A673 (cell line): ENCODE measurements at places on chromosomes 4 and X.
A peak's percentile ranks its signal among the peaks of the same experiment; 100 is the strongest.

DNA sequence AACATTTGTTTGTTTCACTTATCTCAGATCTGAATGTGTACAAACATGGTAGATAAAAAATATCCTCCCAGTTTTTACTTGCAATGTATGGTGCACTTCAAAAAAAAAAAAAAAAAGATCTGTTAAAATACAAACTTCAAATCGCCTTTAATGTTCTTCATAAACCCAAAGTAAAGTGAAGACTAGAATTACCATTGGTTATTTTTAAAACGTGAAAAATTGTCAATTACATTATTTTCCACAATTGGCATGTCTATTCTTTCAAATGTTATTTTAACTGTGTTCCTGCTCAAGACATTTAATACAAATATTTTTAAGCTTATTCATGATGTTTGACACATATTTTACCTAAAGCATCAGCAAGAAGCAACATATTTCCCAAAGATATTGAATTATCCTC, 5.0 kb downstream of the NKX6-1 start:
- no peaks in the 10 kb centered on the region for H3K27me3 ChIP-seq
- H3K27ac ChIP-seq, result no peak overlapping the region
- H3K36me3 ChIP-seq, result peaks cover 14% of the 10 kb centered on the region
- DNase-seq, result no peak
- no peak overlapping the region for H3K4me3 ChIP-seq

- no peak overlapping the region for H3K27ac ChIP-seq
- no peak for DNase-seq
- no peaks in the 10 kb centered on the region for H3K27me3 ChIP-seq
- no peak overlapping the region for H3K4me3 ChIP-seq
These were observed 7.9 kb upstream of the GNRHR start for GRCh38 chr4:67762086-67762485.

GRCh38 chr4:85995361-85995760, 364.5 kb downstream of the MAPK10 start:
- no peak for DNase-seq
- no peaks in the 10 kb centered on the region for H3K27me3 ChIP-seq
- H3K27ac ChIP-seq, result no peak overlapping the region
- H3K36me3 ChIP-seq, result no peaks in the 10 kb centered on the region

GRCh38 chr4:147790412-147790811, 58.5 kb downstream of the ARHGAP10 start:
- peaks cover 24% of the 10 kb centered on the region for H3K4me1 ChIP-seq
- no peaks in the 10 kb centered on the region for H3K27me3 ChIP-seq
- H3K27ac ChIP-seq, result no peak overlapping the region
- no peak overlapping the region for H3K4me3 ChIP-seq
- H3K36me3 ChIP-seq, result no peaks in the 10 kb centered on the region
- DNase-seq, result no peak

GRCh38 chrX:6821730-6822129, 286.8 kb upstream of the VCX3A start:
- H3K27me3 ChIP-seq, result no peaks in the 10 kb centered on the region
- no peaks in the 10 kb centered on the region for H3K4me1 ChIP-seq
- H3K27ac ChIP-seq, result no peak overlapping the region
- no peak overlapping the region for H3K4me3 ChIP-seq
- DNase-seq, result no peak
- no peaks in the 10 kb centered on the region for H3K36me3 ChIP-seq

GRCh38 chrX:66008328-66008970, 31.4 kb downstream of the VSIG4 start:
- no peak overlapping the region for H3K27ac ChIP-seq
- no peaks in the 10 kb centered on the region for H3K27me3 ChIP-seq
- H3K36me3 ChIP-seq, result no peaks in the 10 kb centered on the region
- no peaks in the 10 kb centered on the region for H3K4me1 ChIP-seq

- no peaks in the 10 kb centered on the region for H3K36me3 ChIP-seq
- no peak overlapping the region for H3K4me3 ChIP-seq
- peak; percentile 46 for DNase-seq
- H3K4me1 ChIP-seq, result no peaks in the 10 kb centered on the region
These were observed 142.9 kb upstream of the MBNL3 start for GRCh38 chrX:132631579-132632232.

GRCh38 chr4:181432335-181432734, 810.9 kb upstream of the TENM3 start:
- H3K36me3 ChIP-seq, result no peaks in the 10 kb centered on the region
- H3K27me3 ChIP-seq, result peaks cover 6% of the 10 kb centered on the region
- H3K4me1 ChIP-seq, result no peaks in the 10 kb centered on the region

- no peaks in the 10 kb centered on the region for H3K36me3 ChIP-seq
- no peaks in the 10 kb centered on the region for H3K27me3 ChIP-seq
- no peak for DNase-seq
- no peak overlapping the region for H3K27ac ChIP-seq
- no peak overlapping the region for H3K4me3 ChIP-seq
These were observed 4.0 kb upstream of the CCNG2 start for GRCh38 chr4:77153006-77153405.

DNA sequence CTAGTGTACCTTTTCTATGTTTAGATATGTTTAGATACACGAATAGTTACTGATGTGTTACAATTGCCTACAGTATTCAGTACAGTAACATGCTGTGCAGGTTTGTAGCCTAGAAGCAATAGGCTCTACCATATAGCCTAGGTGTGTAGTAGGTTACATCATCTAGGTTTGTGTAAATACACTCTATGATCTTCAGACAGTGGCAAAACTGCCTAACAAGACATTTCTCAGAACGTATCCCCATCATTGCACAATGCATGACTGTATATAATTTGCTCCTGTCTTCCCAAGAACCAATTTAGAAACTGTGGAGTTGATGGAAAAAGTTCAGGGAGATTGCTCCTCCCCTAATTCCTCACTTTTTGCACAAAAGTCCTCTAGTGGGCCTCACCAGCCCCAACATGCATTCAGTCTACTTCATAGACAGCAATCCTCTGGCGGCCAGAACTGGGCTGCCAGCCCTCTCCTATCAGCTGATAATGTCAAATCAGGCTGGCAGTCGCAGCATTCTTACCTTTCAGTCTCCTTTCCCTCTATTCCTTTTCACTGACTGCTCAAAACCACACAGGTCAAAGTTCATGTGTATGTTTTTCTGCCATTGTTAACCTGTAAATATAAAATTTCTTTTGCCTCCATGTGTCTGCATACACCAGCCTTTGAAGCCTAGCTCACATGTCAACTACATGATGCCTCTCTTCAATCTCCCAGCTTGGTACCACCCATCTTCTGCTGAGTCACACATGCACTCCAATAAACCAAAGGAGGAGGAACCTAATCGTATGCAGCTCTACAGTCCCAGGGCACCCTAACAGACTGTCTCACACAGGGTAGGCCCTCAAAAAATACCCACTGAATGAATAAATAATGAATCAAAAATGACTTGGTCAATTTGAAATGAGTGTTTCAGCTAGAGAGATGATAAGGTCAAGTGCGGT, 32.0 kb downstream of the BCLAF3 start:
- H3K4me1 ChIP-seq, result no peaks in the 10 kb centered on the region
- H3K36me3 ChIP-seq, result peaks cover 5% of the 10 kb centered on the region
- no peak overlapping the region for H3K4me3 ChIP-seq
- peaks cover 9% of the 10 kb centered on the region for H3K27me3 ChIP-seq

GRCh38 chr4:24910499-24910898, 2.3 kb downstream of the CCDC149 start:
- H3K27me3 ChIP-seq, result peaks cover 4% of the 10 kb centered on the region
- H3K4me1 ChIP-seq, result no peaks in the 10 kb centered on the region
- H3K36me3 ChIP-seq, result no peaks in the 10 kb centered on the region
- H3K27ac ChIP-seq, result no peak overlapping the region
- DNase-seq, result no peak

DNA sequence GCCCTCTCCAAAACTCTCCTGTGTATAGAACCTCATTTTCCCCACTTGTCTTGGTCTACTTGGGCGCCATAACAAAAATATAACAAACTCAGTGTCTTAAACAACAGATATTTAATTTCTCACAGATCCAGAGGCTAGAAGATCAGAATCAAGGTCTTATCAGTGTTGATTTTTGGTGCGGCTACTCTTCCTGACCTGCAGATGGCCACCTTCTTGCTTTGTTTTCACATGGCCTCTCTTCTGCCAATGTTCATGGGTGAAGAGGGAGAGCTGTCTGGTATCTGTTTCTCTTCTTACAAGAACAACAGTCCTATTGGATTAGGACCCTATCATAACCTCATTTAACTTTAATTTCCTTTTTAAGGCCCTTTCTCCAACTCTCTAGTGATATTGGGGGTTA, 177.3 kb downstream of the PABPC4L start:
- H3K36me3 ChIP-seq, result no peaks in the 10 kb centered on the region
- H3K27ac ChIP-seq, result no peak overlapping the region
- peak; percentile 43 for DNase-seq
- no peaks in the 10 kb centered on the region for H3K27me3 ChIP-seq

DNA sequence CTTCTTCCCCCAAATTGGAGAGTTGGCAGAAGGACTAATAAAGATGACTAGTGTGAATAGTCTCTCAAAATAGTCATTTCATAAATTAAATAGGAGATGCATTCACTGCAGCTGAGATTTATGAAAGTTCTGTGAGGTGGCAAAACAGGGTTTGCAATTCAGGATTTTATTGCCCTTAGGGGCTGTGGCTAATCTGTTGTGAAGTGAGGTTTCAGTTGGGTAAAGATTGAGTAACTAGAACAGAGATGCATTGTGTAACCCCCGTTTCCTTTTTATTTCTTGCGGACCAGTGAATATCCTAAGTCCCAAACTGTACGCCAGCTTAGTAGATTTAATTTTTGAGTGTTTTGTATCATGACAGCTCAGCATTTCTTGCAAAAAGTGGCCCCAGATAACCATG, 16.2 kb upstream of the SCRG1 start:
- H3K4me3 ChIP-seq, result no peak overlapping the region
- no peaks in the 10 kb centered on the region for H3K36me3 ChIP-seq
- H3K27me3 ChIP-seq, result no peaks in the 10 kb centered on the region
- peak overlapping the region; percentile 63 for H3K27ac ChIP-seq
- peaks cover 47% of the 10 kb centered on the region for H3K4me1 ChIP-seq
- DNase-seq, result peak; percentile 53

DNA sequence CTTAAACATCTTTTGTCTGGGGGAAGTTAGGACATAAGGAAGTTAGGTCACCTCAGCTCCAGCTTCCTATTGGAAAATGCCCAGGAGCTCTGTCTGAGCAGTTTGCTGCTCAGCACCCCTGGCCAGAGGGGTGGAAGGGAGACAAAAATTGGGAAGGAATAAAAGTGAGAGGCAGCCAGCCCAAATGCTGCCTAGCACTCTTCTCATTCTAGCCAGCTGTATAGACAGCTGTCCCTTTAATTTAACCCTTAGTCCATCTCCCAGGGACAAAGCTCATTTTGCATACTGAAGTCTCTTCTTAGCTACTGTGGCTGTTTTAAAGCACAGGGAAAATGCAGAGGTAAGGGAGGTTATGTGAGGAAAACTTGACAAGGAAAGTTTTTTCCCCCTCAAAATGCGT, 89.5 kb upstream of the CITED1 start:
- no peaks in the 10 kb centered on the region for H3K27me3 ChIP-seq
- DNase-seq, result no peak
- H3K27ac ChIP-seq, result no peak overlapping the region
- no peak overlapping the region for H3K4me3 ChIP-seq
